ENCODE measurements at places on chromosomes 5 and 9. TPM values are rescaled to one million over a fixed set of nuclear protein-coding genes. Genes with fewer than 3 reads are reported as not detected.

Gene NPR3
- 31.2 TPM for polyA plus RNA-seq

Gene SGCD
- 5.0 TPM for polyA plus RNA-seq

- no peak for DNase-seq
These were observed 466 bp downstream of the SMC2 start for GRCh38 chr9:104094534-104095015.

DNA sequence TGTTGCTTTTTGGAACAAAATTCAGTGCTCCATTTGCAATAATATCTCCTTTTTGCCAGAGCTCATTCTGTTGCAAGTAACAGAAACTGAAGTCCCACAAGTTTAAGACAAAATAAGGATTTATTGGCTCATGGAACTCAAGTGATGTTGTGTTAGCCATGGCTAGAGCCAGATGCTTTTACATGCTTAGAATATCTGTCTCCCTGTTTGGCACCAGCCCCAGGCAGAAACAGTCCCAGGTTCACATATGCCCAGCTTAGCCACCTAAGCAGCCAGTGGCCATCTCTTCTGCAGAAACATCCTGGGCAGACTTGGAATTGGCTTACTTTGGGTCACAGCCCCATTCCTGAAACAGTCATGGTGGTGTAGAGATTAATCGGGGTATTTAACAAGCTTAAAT is 540.9 kb upstream of the SGCD start:
- no peak for DNase-seq

Gene TMOD1
- 1.8 TPM for polyA plus RNA-seq
